ENCODE measurements at places on chromosomes 4 and X.
A peak's percentile ranks its signal among the peaks of the same experiment; 100 is the strongest.

DNA sequence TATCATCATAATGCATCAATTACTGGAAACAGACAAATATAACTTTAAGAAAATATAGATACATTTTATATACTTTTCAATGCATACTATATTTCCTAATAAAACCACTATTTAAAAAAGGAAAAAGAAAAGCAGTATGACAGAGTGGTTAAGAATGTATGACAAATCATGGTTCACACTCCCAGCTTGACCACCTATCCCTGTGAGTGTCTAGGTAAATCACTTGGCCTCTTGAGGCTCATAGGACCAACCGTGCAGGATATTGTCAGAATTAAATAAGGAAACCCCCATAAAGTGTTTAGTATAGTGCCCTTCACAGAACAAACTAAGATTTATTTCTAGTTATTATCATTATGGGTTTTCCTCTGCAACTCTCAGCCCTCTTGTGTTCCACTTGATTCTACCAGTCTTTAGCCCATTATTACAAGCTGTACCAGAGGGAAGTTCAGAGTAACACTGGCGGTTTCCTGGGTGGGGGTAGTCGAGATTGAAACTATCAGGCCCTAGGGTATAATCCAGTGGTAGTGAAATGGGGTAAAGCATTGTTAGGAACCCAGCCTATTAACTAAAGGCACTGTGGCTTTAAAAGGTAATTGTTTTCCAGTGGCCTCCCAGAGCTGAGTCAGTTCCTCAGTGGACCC, 55.5 kb upstream of the PAK3 start:
- DNase-seq = peak; percentile 30

GRCh38 chr4:56102601-56103000, 153.9 kb downstream of the CEP135 start:
- DNase-seq = no peak

DNA sequence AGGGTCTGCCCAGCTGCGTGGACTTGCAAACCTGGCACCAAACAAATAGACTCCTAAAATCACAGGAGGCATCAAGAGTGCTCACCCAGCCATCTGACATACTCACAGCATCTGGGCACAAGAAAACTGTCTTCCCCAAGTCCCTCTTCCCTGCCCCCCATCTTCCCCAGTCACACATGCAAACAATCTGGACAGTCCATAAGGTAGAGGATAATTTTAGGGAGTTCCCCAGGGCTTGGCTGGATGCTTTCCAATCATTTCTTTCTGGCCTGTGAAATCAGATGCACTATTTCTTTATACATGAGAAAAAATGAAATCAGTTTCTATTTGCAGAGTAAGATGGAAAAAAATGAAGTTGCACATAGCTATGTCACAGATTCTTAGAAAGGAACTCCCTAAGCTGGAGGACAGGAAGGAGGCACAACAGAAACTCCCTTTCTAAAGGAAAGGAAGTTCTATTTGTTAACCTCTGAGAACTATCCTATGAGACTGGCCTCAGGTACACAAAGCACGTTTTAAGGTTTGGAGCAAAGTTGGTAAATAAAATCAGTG, 342.3 kb downstream of the HNRNPD start:
- no peak for DNase-seq

DNA sequence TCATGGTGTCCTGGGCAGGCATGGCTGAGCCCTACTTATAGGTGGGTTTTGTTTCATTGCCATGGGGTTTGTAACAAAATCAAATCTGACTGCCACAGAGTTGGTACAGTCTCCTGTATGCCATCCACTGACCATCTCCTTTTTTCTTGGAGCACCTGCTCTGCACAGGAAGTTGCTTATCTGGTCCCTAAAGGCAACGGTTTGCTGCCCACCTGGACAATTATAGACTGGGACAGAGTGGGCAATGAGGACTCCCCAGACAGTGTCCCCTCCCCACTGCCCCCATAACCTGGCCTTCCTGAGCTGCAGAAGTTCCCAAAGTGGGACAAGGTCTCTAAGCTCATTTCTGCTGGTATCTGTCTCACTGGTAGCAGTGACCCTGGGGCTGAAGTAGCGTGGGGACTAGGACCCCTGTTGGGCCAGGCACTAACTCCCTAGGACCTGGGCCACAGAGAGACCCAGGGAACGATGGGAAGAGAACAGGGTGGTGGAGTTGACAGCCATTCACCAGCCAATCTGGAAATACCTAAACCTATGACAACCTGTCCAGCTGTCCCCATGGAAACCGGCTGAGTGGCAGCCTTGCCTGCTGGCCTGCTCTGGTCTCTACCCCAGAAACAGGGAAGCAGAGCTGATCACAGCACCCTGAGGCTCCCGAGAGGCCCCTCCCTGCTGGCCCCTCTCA, 64.7 kb downstream of the WFS1 start:
- no peak for DNase-seq

DNA sequence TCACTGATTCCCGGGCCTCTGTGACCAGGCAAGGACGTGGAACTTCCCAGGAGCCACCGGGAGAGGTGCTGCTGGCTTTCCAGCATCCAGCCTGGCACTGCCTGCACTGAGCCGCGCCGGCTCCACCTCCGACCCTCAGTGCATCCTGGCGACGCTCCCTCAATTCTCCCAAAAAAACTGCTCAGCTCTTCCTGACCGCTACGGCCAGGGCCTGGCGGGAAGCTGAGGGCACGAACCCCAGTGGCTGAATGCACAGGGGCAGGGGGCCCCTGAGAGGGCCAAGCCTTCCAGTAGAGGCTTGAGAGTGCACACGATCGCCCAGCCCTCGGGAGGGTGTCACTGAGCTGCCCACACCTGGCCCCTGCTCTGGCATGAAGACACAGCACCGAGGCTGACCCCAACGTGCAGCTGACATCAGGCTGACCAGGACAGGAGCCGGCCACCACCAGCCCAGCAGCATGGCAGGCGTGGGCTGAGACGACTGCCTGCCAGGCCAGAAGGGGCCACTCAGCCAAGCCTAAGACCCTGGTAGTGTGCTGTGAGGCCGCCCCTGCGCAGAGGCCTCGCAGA, 6.9 kb downstream of the CTBP1 start:
- DNase-seq = no peak

GRCh38 chrX:103554687-103555424, 30.5 kb upstream of the TCEAL4 start:
- DNase-seq = peak; percentile 36

DNA sequence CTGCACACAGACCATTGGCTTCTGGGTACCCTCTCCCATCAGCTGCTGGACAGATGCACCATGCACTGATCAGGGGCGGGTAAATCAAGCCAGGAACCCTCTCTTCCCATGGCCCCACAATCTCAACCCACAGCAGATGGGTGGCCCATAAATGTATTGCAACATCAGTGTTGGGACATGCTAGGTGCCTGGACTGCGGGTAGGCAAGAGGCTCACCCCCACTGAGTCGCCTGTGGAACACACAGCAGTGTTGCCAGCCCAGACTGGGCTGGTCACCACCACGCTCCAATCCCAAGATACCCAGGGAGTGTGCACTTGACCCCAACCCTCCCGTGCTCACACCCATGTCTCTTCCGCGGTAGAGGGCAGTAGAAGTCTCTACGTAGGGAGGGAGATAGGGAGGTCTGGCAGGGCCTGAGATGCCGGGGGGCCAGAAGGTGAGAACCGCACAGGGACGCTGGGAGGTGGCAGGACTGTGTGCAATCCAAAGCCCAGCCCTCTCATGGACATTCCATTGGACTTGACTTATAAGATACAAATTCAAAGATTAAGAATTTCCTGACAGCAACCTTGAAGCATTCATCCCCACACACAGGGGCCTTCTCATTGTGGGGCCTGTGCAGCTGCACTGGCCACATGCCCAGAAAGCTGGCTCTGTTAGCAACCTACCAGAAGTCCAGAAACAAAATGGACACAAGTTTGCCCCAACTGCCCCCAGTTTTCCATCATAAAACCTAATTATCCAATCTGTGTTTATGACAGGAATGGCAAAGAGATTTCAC, 183.7 kb downstream of the NSUN7 start:
- peak; percentile 25 for DNase-seq
